ENCODE measurements at places on chromosomes 12 and 14. TPM values are rescaled to one million over a fixed set of nuclear protein-coding genes. Genes with fewer than 3 reads are reported as not detected.

PLA2G1B gene
- total RNA-seq = not detected

OAS2 gene
- 420 TPM for total RNA-seq

KIF5A gene
- 0.89 TPM for total RNA-seq

DNA sequence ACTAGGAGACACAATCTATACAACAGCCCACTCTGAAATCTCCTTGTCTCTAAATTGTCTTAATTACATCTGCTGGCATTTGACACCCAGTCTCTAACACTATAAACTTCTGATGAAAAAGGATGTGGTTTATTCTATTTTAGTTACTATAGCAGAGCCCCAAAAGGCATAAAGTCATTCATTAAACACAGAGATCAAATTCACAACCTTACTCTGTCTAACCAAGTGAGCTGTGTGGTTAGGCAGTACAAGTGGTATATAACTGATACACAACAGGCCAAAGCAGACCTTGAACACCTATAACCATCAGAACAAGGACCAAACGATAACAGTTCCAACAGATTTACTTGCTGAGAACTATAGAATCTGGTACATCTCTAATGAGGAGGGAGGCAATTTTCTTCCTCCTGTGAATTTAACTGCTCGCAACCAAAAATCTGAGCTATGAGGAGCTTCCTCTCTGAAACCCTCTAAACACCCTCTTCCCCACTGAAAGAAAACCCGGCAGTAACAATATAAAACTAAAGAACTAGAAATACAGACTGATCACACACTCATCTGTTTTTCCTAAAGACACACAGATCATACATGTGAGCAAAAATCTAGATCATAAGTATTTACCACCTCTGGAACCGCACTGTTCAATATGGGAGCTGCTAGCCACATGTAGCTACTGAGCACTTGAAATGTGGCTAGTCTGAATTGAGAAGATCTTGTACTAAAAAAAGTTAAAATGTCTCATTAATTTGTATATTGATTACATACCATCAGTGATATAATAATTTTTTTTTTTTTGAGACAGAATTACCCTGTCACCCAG is 17.7 kb downstream of the SPPL3 start:
- DNase-seq = peak; percentile 18

DNA sequence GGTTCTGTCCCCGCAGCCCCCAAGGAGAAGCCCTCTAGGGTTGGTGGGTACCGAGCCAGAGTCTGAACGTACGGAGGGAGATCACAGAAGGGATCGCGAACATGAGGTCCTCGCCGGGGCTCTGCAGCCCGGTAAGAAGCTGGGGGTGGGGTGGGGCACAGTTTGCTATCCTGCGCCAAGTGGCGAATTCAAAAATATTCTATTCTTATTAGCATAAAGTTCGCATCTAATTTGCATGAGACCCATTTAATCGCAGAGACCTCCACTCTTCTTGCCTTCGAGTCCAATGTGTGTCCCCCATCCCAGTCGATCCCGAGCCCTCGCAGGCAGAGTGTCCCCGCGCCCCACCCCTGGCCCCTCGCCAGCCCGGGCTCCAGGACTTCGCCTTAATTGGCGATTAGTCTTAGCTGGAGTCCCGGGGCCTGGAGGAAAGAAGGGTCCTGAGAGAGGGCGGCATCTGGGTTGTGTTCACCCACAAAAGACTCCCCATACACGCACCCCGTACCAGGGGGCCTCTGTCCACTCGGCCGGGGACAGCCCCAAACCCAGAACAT is 604 bp upstream of the ARHGEF25 start:
- DNase-seq = no peak

GRCh38 chr12:19498099-19498498 is 58.8 kb downstream of the AEBP2 start:
- DNase-seq = no peak

DNA sequence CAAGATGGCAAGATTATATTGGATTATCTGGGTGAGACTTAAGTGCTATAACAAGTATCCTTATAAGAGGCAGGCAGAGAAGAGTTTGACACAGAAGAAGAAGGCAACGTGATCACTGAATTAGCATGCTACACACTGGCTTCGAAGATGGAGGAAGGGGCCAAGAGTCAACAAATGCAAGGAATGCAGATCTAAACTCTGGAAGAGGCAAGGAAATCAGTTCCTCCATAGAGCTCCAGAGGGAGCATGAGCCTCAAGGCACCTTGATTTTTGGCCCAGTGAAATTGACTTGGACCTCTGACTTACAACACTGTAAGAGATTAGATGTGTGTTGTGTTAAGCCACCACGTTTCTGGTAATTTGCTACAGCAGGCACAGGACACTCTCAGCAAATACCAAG is 536.4 kb upstream of the SEL1L start:
- no peak for DNase-seq

DNA sequence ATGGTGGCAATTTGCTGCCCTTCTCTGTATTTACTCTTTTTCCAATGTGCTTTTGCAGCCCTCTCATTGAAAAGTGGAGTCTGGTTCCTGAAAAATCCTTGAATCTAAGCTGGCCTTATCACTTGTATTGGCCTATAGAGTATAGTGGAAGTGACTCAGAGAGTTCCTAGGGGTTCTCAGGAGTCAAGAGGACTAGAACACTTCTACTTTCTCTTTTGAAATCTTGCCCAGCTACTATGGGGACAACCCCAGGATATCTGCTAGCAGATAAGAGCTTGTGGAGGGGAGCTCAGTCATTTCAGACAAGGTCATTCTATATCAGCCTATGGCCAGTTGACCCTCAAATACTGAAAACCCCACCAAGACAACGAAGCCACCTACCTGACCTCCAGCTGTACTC is 26.7 kb upstream of the WSCD2 start:
- no peak for DNase-seq

GRCh38 chr12:122558745-122559641 is 31.9 kb downstream of the KNTC1 start:
- DNase-seq = no peak

DNA sequence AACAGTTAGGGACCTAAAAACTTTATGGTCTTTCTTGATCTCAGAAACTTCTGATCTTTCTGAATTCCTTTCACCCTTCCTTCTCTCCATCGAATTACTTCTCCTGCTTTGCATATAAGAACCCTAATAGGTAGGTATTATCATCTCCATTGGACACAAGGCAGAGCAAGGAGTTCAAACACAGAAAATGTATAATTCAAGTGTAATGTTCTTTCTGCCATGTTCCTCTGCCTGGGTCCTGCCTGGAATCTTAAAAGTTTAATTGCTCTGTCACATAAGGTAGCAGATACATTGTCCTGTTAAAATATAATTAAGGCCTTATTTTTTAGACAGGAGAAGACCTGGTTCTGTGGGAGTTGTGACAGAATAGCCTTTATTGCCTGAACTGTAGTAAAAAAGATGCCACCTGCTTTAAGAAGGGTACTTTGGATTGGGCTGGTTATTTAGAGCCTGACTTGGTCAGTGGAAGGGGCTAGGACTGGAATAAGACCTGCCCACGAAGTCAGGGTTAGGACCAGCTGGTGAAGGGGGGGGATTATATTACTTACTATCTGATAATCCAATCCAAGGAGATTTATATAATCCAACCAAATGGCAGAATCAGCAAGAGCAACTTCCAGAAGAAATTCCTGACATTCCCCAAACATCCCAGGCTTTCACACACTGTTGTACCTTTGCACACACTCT is 10.4 kb downstream of the G2E3 start:
- no peak for DNase-seq

DNA sequence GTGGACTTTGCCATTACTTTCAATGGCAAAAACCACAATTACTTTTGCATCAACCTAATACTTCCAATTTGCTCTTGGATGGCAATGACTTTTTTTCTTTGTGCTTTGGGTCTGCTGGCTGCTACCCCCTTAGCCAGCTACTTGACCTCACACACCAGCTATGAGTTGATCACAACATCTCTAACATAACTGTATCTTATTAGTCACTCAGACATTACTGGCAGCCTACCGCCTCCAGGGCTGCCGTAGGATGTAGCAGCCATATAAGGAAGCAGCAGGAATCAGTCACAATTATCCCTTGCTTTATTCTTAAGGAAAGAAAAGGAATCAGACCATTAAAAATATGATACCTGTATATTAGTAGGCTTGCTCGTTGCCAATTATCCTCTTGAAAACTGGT is 260.5 kb downstream of the ADAMTS20 start:
- no peak for DNase-seq
